ENCODE measurements at places on chromosomes 4 and X. TPM values are rescaled to one million over a fixed set of nuclear protein-coding genes. Genes with fewer than 3 reads are reported as not detected.

CAPN6 gene
- total RNA-seq: not detected

PHEX gene
- total RNA-seq: 13.2 TPM

MAGEB10 gene
- not detected for total RNA-seq

ADGRG4 gene
- total RNA-seq: not detected

REPS2 gene
- not detected for total RNA-seq

DMRTC1 gene
- not detected for total RNA-seq

SLC38A5 gene
- 195 TPM for total RNA-seq

MAOA gene
- 1.8 TPM for total RNA-seq

STOX2 gene
- total RNA-seq: not detected

CORIN gene
- total RNA-seq: not detected

AMBN gene
- total RNA-seq: not detected
